Activated naive CD8-positive, alpha-beta T cell treated with anti-CD3 and anti-CD28 coated beads, Interleukin-2, amount 10 ng/mL, durations not matched to agents 7 days and 5 days (primary cell): ENCODE measurements at places on chromosomes 2 and 18. TPM values are rescaled to one million over a fixed set of nuclear protein-coding genes. Genes with fewer than 3 reads are reported as not detected.

GRCh38 chr18:78903436-78904178 lies 76.0 kb upstream of the SALL3 start:
- no peak for DNase-seq

DNA sequence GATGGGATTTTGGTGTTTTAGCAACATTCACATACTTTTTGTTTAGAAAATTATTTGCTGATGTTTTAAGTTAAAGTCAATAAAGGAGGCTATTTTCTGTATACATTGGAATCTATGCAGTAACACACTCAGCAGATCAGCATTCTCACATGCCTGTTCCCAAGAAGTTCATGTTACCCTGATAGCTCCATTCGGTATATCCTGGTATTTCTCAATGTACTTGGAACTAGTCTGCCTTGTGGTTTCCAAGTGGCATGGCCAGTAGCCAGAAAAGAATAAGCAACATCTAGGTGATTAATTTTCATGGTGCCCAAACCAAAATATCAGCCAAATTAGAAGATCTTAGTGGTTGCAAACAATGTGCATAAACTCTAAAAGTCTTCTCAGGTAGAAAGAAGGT lies 5.2 kb upstream of the NCAPH start:
- DNase-seq, result no peak

- no peak for DNase-seq
Measured at GRCh38 chr2:240672701-240673190, 9.9 kb downstream of the AQP12B start.

- DNase-seq, result no peak
Measured at GRCh38 chr2:30990176-30990575, 148.1 kb downstream of the GALNT14 start.

GRCh38 chr2:20600756-20601325 lies 50.1 kb downstream of the HS1BP3 start:
- no peak for DNase-seq

- no peak for DNase-seq
Measured at GRCh38 chr18:46555213-46555612, 101.8 kb downstream of the LOXHD1 start.

SCYGR3 gene
- total RNA-seq, result not detected

OSBPL6 gene
- 0.08 TPM for total RNA-seq

CTNNA2 gene
- total RNA-seq, result not detected
